ENCODE measurements at places on chromosomes 7 and 10. TPM values are rescaled to one million over a fixed set of nuclear protein-coding genes. Genes with fewer than 3 reads are reported as not detected.

DNA sequence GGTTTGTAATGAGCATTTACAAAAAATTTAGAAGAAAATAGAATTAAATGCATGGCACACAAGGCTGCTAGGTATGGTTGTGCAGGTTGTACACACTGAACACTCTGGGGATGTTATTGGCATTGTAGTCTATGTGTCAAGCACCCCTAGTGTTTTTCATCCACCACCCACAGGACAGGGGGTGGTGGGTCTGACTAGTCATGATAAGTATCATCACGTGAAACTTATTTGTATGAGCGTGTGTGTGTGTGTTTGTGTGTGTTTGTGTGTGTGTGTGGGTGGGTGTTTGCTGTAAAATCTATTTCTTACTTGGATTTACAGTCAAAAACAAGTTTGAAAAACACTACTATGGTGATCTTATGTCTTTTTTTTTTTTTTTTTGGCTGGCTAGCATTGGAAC, 66.5 kb downstream of the MAP3K8 start:
- no peak overlapping the region for H3K4me3 ChIP-seq
- no peaks in the 10 kb centered on the region for H3K36me3 ChIP-seq
- DNase-seq = no peak
- H3K4me1 ChIP-seq = peaks cover 81% of the 10 kb centered on the region

DNA sequence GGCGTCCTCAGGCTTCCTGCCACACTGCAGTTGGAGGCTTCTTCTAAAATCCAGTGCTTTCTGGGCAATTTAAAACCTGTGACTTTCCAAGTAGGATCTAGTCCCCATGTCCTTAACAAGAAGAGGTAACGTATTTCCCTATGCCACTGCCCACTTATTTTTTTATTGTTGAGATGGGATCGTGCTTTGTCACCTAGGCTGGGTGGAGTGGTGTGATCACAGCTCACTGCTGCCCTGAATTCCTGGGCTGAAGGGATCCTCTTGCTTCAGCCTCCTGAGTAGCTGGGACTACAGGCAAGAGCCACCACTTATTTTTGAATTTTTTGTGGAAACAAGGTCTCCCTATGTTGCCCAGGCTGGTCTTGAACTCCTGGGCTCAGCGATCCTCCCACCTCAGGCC, 63.4 kb downstream of the DAGLB start:
- H3K4me1 ChIP-seq = peaks cover 45% of the 10 kb centered on the region
- no peak for DNase-seq
- no peaks in the 10 kb centered on the region for H3K27me3 ChIP-seq
- H3K27ac ChIP-seq = no peak overlapping the region
- no peak overlapping the region for H3K4me3 ChIP-seq
- peaks cover 6% of the 10 kb centered on the region for H3K36me3 ChIP-seq

The DPYSL4 gene
- total RNA-seq = 1.0 TPM

DNA sequence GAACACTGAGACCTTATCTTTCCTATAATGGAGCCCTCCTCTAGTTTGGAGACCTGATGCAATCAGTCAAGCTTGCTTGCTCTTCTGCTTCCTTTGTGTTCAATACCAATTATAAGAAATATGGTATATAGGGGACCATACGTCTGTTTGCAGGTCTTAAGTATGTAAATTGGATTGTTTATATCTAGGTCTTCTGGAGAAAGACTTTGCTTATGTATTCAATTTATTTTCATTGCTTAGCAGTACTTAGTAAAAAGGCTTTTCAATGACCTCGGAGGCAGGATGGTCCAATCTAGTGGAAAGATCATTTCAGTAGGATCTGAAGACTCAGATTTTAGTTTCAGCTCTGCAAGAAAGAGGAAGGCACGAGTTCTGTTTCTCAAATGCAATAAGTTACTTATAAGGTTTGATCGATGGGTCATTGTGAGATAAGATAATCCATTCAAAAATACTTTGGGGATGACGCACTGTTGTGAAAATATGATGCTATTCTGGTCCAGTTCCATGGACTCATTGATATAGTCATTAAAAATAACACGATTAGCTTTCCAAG, 571.6 kb downstream of the SH2D4B start:
- no peak overlapping the region for H3K4me3 ChIP-seq
- no peaks in the 10 kb centered on the region for H3K4me1 ChIP-seq
- DNase-seq = no peak

- peaks cover 5% of the 10 kb centered on the region for H3K4me1 ChIP-seq
- no peak overlapping the region for H3K27ac ChIP-seq
- no peak overlapping the region for H3K4me3 ChIP-seq
- no peaks in the 10 kb centered on the region for H3K27me3 ChIP-seq
- DNase-seq = no peak
- no peaks in the 10 kb centered on the region for H3K36me3 ChIP-seq
Measured at GRCh38 chr10:46226900-46227558, 59.8 kb upstream of the ANTXRL start.

DNA sequence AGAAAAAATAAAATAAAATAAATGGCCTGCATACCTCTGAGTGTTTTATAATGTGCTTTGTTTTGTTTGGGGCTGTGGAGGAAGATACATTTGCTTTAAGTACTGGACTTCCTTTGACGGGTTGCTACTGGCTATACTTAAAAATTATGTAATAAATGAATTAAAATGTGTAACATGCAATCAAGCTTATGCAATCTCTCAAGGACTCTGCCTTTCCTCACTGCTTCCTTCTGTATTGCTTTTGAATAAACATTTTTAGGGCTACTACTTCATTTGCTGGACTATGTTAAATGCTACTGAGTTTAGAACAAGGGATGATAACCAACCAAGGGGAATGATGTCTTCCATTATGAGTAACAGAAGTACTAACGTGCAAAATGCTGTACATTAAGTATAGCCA, 91.6 kb downstream of the ETV1 start:
- H3K27me3 ChIP-seq = no peaks in the 10 kb centered on the region
- H3K4me1 ChIP-seq = no peaks in the 10 kb centered on the region
- DNase-seq = no peak
- no peak overlapping the region for H3K27ac ChIP-seq
- no peak overlapping the region for H3K4me3 ChIP-seq

DNA sequence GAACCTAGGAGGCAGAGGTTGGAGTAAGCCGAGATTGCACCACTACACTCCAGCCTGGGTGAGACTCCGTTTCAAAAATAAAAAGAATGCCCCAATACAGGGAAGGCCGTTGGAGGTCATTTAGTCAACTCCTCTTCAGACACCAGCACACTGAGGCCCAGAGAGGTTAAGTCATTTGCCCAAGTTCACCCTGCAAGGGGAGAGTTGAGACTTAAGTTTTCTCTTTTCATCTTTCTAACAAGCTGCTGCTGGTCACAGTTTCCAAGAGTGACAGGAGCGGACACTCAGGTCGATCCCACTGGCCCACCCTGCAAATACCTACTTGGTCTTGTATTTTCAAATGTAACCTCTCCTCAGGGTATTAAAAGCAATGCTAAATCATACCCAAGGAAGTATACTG, 30.4 kb upstream of the VCL start:
- no peak overlapping the region for H3K4me3 ChIP-seq
- no peak overlapping the region for H3K27ac ChIP-seq
- peaks cover 38% of the 10 kb centered on the region for H3K4me1 ChIP-seq
- no peak for DNase-seq

GRCh38 chr7:33979300-33979806, 74.0 kb downstream of the BMPER start:
- H3K27ac ChIP-seq = no peak overlapping the region
- no peaks in the 10 kb centered on the region for H3K36me3 ChIP-seq
- H3K4me1 ChIP-seq = no peaks in the 10 kb centered on the region
- no peaks in the 10 kb centered on the region for H3K27me3 ChIP-seq

The RAMP3 gene
- not detected for total RNA-seq

GRCh38 chr7:55546814-55547213, 25.5 kb downstream of the VOPP1 start:
- no peak overlapping the region for H3K4me3 ChIP-seq
- no peak overlapping the region for H3K27ac ChIP-seq
- H3K27me3 ChIP-seq = no peaks in the 10 kb centered on the region

GRCh38 chr10:117968354-117969182, 78.2 kb downstream of the RAB11FIP2 start:
- no peak overlapping the region for H3K4me3 ChIP-seq
- H3K27me3 ChIP-seq = peaks cover 2% of the 10 kb centered on the region
- DNase-seq = no peak
- no peak overlapping the region for H3K27ac ChIP-seq
- H3K4me1 ChIP-seq = no peaks in the 10 kb centered on the region

The PSTK gene
- total RNA-seq = 13.8 TPM

- peaks cover 7% of the 10 kb centered on the region for H3K4me1 ChIP-seq
- DNase-seq = no peak
- H3K27me3 ChIP-seq = no peaks in the 10 kb centered on the region
- H3K27ac ChIP-seq = no peak overlapping the region
- peak overlapping the region; percentile 72 for H3K4me3 ChIP-seq
Measured at GRCh38 chr10:60777696-60778213, 523 bp upstream of the CDK1 start.

- H3K27ac ChIP-seq = peak overlapping the region; percentile 70
- DNase-seq = peak; percentile 6
- H3K4me3 ChIP-seq = no peak overlapping the region
Measured at GRCh38 chr10:98340261-98340939, 72.4 kb upstream of the LOXL4 start.

Data from natural killer cell (primary cell).